ENCODE measurements at places on chromosomes 13 and 19.

GRCh38 chr13:25752957-25753551, 298.8 kb downstream of the SHISA2 start:
- no peak for DNase-seq

DNA sequence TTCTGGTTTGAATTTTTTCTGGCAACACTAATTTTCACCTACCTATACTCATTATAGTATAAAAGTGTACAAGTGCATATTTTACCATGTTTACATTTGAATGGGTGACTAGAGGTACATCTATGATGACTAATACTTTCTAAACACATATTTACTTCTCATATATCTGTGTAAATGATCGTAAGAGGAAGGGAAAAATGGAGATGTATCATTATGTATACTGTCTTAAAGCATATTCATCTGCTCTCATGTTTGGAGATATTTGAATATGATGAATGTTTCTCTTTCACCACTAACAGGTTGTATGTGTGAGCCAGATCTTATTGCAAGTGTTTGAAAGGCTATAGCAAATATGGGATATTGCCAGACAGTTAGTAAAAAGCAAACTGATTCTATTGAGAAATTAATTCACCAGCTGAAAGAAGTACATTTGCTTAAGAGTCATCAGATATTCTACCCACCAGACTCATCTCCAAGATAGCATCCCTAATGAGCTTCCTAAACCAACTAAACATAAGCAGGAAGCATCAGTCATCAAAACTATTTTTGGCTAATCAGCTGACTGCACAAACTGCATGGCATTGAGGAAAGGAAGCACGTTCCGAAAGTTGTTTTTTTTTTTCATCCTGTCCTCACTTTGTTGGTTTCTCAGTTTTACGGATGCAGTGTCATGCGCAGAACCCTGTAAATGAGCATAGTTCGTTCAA, 738.2 kb downstream of the GPC5 start:
- DNase-seq: no peak

DNA sequence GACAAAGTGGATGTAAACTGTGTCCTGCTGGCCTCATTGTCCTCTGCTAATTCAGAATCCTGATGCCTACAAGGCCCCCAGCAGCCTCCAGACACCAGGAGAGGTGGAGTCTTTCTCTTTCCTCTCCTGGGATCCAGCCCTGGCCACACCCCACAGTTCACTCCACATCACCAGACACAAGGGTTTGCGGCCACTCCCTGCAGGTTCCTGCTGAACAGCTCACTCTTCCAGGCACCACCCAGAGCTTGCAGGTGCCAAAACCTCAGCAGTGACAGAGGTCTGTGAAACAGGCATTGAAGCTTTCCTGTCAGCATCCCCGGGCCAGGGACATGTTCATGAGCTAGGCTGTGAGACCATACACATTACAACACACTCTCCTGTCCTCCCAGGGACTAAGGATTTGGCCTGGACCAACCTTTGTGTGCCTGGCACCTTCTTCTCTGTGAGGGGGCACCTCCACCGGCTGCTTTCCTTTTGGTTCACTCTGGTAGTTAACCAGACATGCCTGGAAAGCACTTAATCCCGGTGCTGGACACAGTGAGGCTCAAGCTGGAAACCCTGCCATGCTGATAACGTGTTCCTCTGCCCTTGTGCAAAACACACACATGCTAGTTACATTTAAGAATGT, 11.1 kb upstream of the ATP12A start:
- DNase-seq: no peak

GRCh38 chr13:37202264-37202663, 96.8 kb upstream of the CSNK1A1L start:
- no peak for DNase-seq

- DNase-seq: no peak
Measured at GRCh38 chr19:19657397-19657783, 6.1 kb downstream of the ATP13A1 start.

- DNase-seq: no peak
Measured at GRCh38 chr13:114147803-114148520, 15.5 kb upstream of the RASA3 start.

GRCh38 chr13:78201411-78201810, 282.8 kb upstream of the EDNRB start:
- DNase-seq: no peak

DNA sequence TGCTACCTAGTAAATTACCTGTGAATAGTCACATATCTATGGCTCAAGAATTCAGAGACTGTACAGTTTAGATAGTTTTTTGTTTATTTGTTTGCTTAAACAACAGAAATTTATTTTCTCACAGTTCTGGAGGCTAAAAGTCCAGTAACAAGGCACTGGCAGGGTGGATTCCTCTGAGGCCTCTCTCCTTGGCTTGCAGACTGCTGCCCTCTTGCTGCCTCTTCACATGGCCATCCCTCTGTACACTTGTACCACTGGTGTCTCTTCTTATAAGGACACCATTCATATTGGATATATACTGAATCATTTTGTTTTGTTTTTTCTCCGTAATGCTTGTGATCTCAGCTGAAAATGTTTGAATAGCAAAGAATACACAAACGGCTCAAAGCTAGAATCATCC, 56.4 kb upstream of the MIR17HG start:
- DNase-seq: no peak

DNA sequence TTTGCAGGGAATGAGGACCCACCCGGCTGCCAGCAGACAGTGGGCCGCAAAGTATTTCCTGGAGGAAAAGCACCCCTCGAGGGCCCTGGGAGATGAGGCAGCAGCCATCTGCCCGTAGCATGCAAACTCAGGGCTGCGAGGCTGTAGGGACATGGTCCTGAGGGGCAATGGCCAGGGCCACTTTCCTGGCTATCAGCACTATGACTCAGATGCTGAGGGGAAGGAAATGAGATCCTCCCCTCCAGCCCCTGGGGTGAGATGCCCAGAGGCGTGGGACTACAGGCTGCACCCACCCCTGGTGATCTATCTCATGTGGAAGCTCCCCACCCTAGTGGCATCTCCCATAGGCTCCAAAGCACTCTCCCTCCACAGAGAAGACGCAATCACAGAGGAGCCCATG, 80.1 kb downstream of the SLC7A1 start:
- no peak for DNase-seq

GRCh38 chr13:30545320-30545719, 72.4 kb upstream of the USPL1 start:
- no peak for DNase-seq

GRCh38 chr19:38152461-38153379, 71.3 kb downstream of the DPF1 start:
- no peak for DNase-seq

DNA sequence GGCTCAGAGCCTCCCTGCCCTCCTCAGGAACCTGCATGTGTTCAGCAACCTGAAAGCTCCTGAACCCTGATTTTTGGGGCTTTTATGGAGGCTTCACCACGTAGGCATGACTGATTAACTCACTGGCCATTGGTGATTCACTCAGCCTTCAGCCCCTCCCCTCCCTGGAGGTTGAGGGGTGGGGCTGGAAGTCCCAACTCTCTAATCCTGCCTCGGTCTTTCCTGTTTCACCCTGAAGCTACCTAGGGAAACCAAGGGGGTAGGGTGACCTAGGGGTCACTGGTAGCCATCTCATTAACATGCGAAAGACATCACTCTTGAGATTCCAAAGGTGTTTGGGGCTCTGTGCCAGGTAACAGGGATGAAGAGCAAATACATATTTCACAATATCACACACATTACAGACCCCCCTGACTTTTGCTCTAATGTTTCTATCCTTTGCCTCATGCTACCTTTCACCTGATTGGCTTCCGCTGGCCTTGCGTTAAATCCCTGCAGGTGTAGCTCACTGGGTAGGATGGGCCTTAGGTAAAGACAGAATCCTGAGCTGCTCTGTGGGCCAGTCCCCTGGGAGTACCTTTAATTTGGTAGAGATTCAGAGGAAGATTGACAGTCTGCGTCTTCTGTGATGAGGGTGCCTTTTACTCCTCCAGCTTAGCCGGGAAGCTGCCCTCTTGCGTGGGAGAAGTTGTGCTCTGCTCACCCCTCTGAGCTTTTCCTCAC, 260.6 kb downstream of the ATP8A2 start:
- DNase-seq: no peak

GRCh38 chr13:34344816-34345215, 526.9 kb downstream of the RFC3 start:
- DNase-seq: no peak

DNA sequence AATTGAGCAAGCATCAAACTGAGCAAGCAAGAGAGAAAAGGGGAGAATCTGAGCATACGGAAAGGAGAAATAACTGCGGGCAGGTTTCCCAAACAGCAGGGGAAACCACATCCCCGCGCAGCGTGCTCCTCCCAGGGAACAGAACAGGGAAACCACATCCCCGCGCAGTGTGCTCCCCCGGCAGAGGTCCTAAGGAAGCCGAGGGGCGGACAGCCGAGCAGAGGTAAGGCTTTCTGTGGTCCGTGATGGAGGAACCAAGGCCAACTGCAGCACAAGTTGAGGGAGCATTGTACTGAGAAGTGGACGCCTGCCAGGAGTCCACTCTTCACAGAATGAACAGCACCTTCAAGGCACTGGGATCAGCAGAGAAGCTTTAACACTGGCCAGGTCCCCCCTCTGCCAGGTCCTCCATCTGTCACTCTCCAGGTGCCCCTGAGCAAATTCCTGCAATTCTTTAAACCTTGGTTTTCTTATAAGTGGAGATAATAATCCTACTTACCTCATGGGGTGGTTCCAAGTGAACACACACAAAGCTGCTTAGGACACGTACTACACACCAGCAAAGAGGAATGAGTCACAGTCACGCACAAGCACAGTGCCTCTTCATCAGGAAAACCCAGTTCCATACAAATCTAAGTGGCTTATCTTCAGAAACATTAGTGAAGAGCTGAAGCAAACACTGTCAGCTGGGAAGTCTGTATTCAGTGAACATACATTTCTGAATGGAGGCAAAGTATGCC, 23.0 kb upstream of the LAMP1 start:
- no peak for DNase-seq

DNA sequence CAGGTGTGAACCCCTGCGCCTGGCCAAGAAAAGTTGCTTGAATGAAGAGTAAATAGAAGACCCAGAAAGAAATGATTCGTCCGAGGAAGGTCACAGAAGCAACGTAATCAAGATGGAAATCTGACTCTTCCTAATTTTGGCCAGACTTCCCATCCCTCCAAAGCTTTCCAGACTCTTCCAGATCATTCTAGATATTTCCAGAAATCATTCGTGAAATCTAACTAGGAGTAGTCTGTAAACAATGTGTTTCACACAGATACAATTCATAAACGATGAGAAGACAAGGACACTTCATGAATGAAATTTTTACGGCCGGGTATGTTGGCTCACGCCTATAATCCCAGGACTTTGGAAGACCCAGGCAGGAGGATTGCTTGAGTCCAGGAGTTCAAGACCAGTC, 9.3 kb upstream of the LDLR start:
- DNase-seq: no peak

- no peak for DNase-seq
Measured at GRCh38 chr13:97648881-97649224, 214.9 kb downstream of the RAP2A start.

GRCh38 chr19:45863840-45864628, at the start of gene FOXA3:
TSS of gene FOXA3 (plus strand) at chr19:45864326. CDS start at chr19:45864457, 131 bp downstream.
- DNase-seq: no peak

DNA sequence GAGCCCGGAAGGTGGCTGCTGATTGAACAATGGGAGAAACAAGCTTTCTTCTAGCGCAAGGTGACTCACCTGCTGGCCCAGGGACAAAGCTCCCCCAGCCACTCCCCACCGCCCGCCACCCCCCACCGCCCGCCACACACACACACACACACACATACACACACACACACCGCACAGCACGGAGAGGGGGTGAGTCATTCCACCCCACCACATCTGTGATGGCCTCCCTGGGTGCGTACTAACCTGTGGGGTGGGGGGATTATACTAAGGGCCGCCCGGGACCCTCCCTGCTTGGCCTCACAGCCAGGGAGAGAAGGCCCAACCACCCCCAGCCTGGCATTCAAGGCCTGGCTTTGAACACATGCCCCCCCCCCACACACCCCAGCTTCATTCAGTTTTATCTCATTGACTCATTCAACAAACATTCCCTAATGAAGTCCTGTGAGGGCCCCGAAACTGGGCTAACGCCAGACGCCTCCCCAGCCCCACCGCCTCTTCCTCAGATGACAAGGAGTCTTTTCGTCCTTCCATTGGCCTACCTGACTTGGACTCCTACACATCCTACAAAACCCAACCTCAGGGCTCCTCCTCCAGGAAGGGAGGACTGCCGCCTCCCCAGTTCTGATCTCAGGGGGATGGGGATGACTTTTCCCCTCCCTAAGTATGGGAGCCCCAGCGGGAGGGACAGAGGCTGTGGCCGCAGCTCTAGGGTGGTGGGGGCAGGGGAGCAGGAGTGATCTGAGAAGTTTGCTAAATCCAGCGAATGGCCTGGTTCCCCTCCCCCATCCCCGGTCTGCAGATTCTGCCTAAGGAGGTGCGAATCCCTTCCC, 5.8 kb upstream of the ONECUT3 start:
- DNase-seq: peak; percentile 31

GRCh38 chr13:39779337-39780265, 124.1 kb downstream of the COG6 start:
- peak; percentile 78 for DNase-seq

GRCh38 chr13:97239306-97239705, 17.2 kb downstream of the MBNL2 start:
- DNase-seq: no peak

- DNase-seq: no peak
Measured at GRCh38 chr19:2054763-2055162, 3.7 kb upstream of the MKNK2 start.

- DNase-seq: no peak
Measured at GRCh38 chr13:49367640-49368422, 76.0 kb downstream of the CAB39L start.

DNA sequence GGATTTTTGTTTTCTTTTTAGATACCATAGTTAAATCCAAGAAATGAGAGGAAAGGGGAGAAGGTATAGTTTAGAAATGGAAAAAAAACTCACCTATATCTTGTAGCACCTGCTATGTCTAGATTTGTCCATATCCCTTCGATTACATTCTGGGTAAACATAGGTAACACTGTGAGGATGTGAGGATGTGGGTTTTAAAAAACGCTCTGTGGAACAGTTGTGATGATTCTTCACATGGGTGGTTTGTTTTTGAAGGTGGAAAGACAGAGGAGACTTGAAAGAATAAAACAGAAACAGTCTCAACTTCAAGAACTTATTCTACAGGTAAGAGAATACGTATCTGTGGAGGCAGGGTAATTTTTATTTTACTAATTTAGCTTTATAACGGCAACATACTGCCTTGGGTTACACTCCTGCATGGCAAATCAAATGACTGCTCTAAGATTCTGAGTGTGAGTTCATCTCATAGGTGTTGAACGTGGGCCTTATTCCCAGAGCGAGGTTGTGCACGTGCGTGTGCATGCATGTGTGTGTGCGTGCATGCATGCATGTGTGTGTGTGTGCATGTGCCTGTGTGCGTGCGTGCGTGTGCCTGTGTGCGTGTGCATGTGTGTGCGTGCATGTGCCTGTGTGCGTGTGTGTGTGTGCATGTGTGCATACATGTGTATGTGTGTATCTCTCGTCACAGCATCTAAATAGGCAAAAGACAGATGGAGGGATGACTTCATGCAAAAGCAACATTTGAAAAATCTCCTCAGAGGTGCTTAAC, 23.5 kb downstream of the ATP4B start:
- no peak for DNase-seq

GRCh38 chr19:51698296-51698695, 5.2 kb downstream of the SPACA6 start:
- DNase-seq: no peak

- no peak for DNase-seq
Measured at GRCh38 chr19:29715701-29716581, 880 bp upstream of the C19orf12 start.
